Left renal pelvis (tissue), 4 donors: ENCODE measurements at places on chromosomes 4 and X. TPM values are rescaled to one million over a fixed set of nuclear protein-coding genes. Genes with fewer than 3 reads are reported as not detected.

Gene LYAR
- 15.0 TPM for polyA plus RNA-seq

Gene SULT1B1
- polyA plus RNA-seq = 0.60 TPM

Gene SPANXA1
- not detected for polyA plus RNA-seq

Gene TMPRSS11D
- not detected for polyA plus RNA-seq

Gene RPL10
- polyA plus RNA-seq = 2,891 TPM

Gene CYSLTR1
- polyA plus RNA-seq = 1.9 TPM

Gene EREG
- polyA plus RNA-seq = not detected

Gene OPN1MW2
- not detected for polyA plus RNA-seq

Gene FAM120C
- polyA plus RNA-seq = 12.9 TPM

Gene MTMR8
- 2.8 TPM for polyA plus RNA-seq

Gene HTN3
- polyA plus RNA-seq = not detected

Gene MAPK10
- polyA plus RNA-seq = 61.3 TPM

Gene SLC2A9
- 9.6 TPM for polyA plus RNA-seq

Gene PRKX
- 11.0 TPM for polyA plus RNA-seq

Gene SPON2
- polyA plus RNA-seq = 43.8 TPM

Gene RRH
- 0.69 TPM for polyA plus RNA-seq

Gene GPR82
- 0.18 TPM for polyA plus RNA-seq

Gene UPF3B
- polyA plus RNA-seq = 28.0 TPM

Gene HHIP
- 3.0 TPM for polyA plus RNA-seq

Gene PSAPL1
- polyA plus RNA-seq = not detected

Gene BOD1L1
- 58.8 TPM for polyA plus RNA-seq

Gene AMOT
- 71.2 TPM for polyA plus RNA-seq

Gene GABRG1
- polyA plus RNA-seq = 0.19 TPM

Gene GAGE2A
- not detected for polyA plus RNA-seq

Gene CT45A2
- not detected for polyA plus RNA-seq

Gene GPRIN3
- 8.9 TPM for polyA plus RNA-seq

Gene ARMCX1
- 48.1 TPM for polyA plus RNA-seq

Gene PTCHD1
- 0.82 TPM for polyA plus RNA-seq

Gene CFAP99
- polyA plus RNA-seq = 0.19 TPM

Gene ARAP2
- 7.1 TPM for polyA plus RNA-seq
